ENCODE measurements at places on chromosomes 12 and 14. TPM values are rescaled to one million over a fixed set of nuclear protein-coding genes. Genes with fewer than 3 reads are reported as not detected.

GRCh38 chr14:52741865-52742264 is 11.9 kb downstream of the STYX start:
- H3K27me3 ChIP-seq, result no peaks in the 10 kb centered on the region
- DNase-seq, result no peak
- peaks cover 6% of the 10 kb centered on the region for H3K4me1 ChIP-seq
- H3K36me3 ChIP-seq, result peaks cover 8% of the 10 kb centered on the region

Gene FZD10
- 0.21 TPM for total RNA-seq

DNA sequence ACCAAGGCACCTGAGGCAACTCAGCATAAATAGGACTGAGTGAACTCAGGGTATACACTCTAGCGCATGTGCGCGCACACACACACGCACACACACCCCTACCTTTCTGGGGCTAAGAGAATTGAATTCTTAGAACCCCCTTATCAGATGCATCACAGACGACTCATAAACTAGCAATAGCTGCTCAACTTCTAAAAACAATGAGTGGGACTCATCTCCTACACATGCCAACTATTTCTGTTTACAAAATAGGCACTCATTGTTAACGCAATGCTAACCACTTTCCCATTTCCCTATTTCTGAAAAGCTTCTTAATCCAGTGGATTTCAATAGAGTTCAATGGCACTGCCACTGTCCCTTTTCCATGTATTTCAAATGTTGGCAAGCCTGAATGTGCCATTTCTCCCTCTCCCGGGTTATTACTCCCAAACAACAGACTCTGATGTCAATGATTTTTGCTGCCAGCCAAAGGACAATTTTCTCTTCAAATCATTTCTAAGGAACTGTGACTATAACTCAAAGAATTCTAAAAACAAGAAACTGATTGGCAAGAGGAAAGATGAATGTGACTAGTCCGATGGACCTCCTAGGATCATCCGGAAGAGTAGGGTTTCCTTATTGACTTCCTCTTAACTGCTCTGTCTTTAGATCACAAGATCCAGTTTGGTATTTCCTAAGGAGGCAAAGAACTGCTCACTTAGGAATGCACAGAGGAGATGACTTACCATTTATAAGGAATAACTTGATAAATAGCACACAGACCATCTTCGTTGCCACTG is 48.8 kb downstream of the SLC38A1 start:
- peaks cover 26% of the 10 kb centered on the region for H3K4me1 ChIP-seq
- no peaks in the 10 kb centered on the region for H3K27me3 ChIP-seq

DNA sequence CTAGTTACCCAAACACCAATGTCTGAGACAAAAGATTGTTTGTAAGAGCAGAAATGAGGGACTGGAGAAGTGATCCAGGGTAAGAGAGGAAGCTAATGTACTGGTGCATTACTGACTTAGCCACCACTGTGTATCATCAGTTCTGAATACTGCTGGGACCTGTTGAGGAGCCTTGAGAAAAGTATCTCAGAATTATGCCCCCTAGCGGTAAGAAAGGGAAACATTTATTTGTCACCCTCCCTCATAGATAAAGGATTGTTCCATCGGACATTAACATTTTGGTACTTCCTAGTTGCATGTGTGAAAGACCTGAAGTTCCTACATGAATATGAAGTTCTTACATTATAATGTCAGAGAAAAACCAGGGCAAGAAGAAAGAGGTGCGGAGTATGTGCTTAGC is 612.5 kb downstream of the FSCB start:
- H3K36me3 ChIP-seq, result no peaks in the 10 kb centered on the region
- DNase-seq, result no peak

DNA sequence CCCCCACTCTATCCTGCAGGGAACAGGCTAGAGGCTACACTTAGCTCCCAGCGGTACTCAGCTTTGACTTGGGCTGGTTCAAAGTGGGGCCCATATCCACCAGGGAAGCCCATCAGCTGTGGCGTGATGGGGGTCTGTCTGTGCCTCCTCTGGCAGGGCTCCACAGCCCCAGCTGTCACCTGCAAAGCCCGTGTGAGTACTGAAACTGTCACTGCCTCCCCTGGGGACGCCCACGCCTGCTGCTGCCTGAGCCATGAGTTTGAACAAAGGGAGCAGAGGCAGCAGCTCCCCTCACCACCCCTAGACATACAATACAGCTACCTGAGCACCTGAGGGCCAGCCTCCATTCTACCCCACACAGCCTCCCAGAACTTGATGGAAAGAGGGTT is 5.0 kb downstream of the REM2 start:
- no peak for DNase-seq
- peaks cover 5% of the 10 kb centered on the region for H3K4me1 ChIP-seq
- no peaks in the 10 kb centered on the region for H3K27me3 ChIP-seq
- H3K36me3 ChIP-seq, result no peaks in the 10 kb centered on the region
- peak overlapping the region; percentile 53 for H3K4me3 ChIP-seq

DNA sequence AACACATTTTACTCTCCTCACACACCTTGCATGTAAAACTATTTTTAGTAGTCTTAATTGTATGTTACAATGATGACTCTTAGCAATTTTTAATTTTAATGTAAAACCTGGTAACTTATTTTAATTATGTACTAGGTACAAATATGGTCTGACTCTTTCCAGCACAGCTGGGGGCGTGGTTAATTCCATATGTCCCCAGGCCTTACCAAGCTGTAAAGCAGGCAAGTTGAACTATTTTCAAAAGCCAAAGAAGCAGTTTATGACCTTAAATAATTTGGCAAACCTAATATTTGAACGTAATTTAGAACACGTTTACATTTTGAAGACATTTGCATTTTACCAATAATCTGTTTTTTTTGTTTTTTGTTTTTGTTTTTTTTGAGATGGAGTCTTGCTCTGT is 9.3 kb upstream of the ACOT6 start:
- no peaks in the 10 kb centered on the region for H3K4me1 ChIP-seq
- no peak overlapping the region for H3K27ac ChIP-seq
- no peak for DNase-seq
- no peak overlapping the region for H3K4me3 ChIP-seq
- H3K27me3 ChIP-seq, result no peaks in the 10 kb centered on the region
- no peaks in the 10 kb centered on the region for H3K36me3 ChIP-seq

GRCh38 chr12:128661226-128661569 is 162.6 kb downstream of the SLC15A4 start:
- no peak overlapping the region for H3K4me3 ChIP-seq
- H3K27ac ChIP-seq, result no peak overlapping the region
- H3K4me1 ChIP-seq, result no peaks in the 10 kb centered on the region
- H3K36me3 ChIP-seq, result no peaks in the 10 kb centered on the region

Gene PSME2
- total RNA-seq, result 100 TPM

GRCh38 chr12:66667906-66668305 is 11.0 kb downstream of the GRIP1 start:
- no peaks in the 10 kb centered on the region for H3K4me1 ChIP-seq
- H3K4me3 ChIP-seq, result no peak overlapping the region
- H3K27ac ChIP-seq, result no peak overlapping the region
- no peaks in the 10 kb centered on the region for H3K27me3 ChIP-seq
- no peaks in the 10 kb centered on the region for H3K36me3 ChIP-seq
- DNase-seq, result no peak

- H3K4me3 ChIP-seq, result no peak overlapping the region
- no peak for DNase-seq
- H3K4me1 ChIP-seq, result no peaks in the 10 kb centered on the region
- H3K27me3 ChIP-seq, result no peaks in the 10 kb centered on the region
- no peak overlapping the region for H3K27ac ChIP-seq
- no peaks in the 10 kb centered on the region for H3K36me3 ChIP-seq
These were observed 191.7 kb upstream of the DIO2 start for GRCh38 chr14:80403036-80403435.

Gene DNAJC22
- total RNA-seq, result not detected

DNA sequence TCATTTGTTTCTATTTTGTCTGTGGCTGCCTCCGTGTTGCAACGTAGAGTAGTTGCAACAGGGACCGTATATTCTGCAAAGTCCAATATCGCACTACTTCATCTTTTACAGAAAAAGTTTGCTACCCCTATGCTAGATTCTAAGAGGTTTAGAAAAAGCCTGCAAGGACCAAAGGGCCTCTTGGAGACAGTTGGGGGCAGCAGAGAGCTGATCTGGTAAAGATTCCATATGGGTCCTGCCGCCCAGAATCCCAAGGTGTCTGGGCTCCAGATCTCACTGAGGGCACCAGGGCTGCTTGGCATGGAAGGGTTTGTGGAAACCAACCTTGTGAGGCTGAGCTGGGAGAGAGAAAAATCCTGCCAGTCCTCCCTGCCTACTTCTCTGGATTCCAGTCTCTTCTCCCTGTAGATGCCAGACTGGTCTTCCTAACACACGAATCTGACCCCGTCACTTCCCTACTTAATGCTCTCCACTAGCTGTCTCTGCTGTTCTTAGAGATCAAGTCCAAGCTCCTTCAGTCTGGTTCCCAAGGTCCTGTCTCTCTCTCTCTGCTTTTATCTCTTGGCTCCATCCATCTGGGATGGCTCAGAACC is 74.6 kb downstream of the GLRX5 start:
- no peaks in the 10 kb centered on the region for H3K27me3 ChIP-seq
- no peaks in the 10 kb centered on the region for H3K4me1 ChIP-seq
- H3K27ac ChIP-seq, result no peak overlapping the region

Gene AEBP2
- 29.6 TPM for total RNA-seq

- no peak overlapping the region for H3K27ac ChIP-seq
- no peaks in the 10 kb centered on the region for H3K27me3 ChIP-seq
- no peak overlapping the region for H3K4me3 ChIP-seq
- H3K4me1 ChIP-seq, result no peaks in the 10 kb centered on the region
These were observed 125.6 kb upstream of the RTL1 start for GRCh38 chr14:101028971-101029667.

GRCh38 chr12:4849795-4850345 is 59.8 kb upstream of the KCNA1 start:
- no peaks in the 10 kb centered on the region for H3K4me1 ChIP-seq
- no peak for DNase-seq
- H3K4me3 ChIP-seq, result no peak overlapping the region
- no peaks in the 10 kb centered on the region for H3K27me3 ChIP-seq
- no peak overlapping the region for H3K27ac ChIP-seq

DNA sequence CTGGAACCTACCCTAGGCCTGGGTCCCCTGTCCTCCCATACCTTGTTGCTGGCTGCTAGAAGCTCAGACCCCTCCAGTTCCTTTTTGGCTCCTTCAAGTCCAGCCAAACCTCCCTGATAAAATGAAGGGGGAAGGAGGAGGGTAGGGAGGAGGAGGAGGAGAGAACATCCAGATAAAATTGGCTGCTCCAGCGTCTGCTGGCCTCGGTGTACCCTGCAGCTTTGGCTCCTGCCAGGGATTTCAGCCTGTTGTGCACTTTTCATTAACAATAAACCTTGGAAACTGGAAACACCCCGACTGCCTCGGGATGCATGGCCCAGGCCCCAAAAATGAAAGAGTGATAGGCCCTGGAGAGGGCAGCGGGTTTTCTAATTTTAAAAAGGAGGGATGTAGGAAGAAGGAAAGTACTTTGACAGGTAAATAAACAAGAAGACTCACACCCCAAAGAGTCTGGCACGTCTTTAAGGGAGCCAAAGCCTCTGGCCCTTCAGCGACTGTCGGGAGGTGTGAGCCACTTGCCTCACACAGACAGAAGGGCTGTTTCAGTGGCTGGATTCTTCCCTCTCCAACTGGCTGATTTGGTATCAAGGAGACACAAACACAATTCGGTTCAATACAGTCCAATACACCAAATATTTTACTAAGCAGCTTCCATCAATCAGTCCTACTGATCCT is 49.8 kb downstream of the NUAK1 start:
- no peaks in the 10 kb centered on the region for H3K27me3 ChIP-seq
- H3K36me3 ChIP-seq, result peaks cover 6% of the 10 kb centered on the region
- DNase-seq, result peak; percentile 60
- peak overlapping the region; percentile 92 for H3K27ac ChIP-seq
- peaks cover 17% of the 10 kb centered on the region for H3K4me1 ChIP-seq

Gene GPHN
- total RNA-seq, result 3.3 TPM

Gene DDX24
- 104 TPM for total RNA-seq

- DNase-seq, result no peak
- H3K36me3 ChIP-seq, result no peaks in the 10 kb centered on the region
- H3K4me3 ChIP-seq, result no peak overlapping the region
- no peak overlapping the region for H3K27ac ChIP-seq
These were observed 44.0 kb downstream of the KLRG1 start for GRCh38 chr12:9033265-9033887.

DNA sequence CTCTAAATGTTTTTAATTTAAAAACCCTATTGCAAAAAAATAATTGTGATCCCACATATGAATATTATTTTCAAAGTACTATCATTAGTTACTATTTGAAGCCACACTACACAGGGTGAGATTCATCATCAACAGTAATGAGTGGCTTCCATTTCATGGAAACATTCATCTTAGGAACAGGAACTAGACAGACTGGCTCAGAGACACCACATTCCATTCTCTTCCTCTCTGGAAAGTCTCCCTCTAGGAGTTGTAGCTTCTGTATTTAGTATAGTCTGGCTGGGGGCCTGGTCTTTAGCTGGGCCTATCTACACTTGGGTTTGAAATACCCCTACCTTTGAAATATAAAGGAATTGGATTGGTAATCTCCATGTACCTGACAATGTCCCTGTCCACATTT is 6.2 kb upstream of the VDR start:
- H3K4me3 ChIP-seq, result no peak overlapping the region
- H3K4me1 ChIP-seq, result no peaks in the 10 kb centered on the region
- no peak overlapping the region for H3K27ac ChIP-seq

- H3K27me3 ChIP-seq, result no peaks in the 10 kb centered on the region
- no peaks in the 10 kb centered on the region for H3K36me3 ChIP-seq
- no peak overlapping the region for H3K4me3 ChIP-seq
- H3K27ac ChIP-seq, result no peak overlapping the region
- no peaks in the 10 kb centered on the region for H3K4me1 ChIP-seq
- DNase-seq, result no peak
These were observed 24.2 kb upstream of the NOVA1 start for GRCh38 chr14:26621807-26622560.

- H3K27me3 ChIP-seq, result no peaks in the 10 kb centered on the region
- DNase-seq, result no peak
- H3K27ac ChIP-seq, result no peak overlapping the region
- H3K4me3 ChIP-seq, result no peak overlapping the region
- no peaks in the 10 kb centered on the region for H3K4me1 ChIP-seq
- H3K36me3 ChIP-seq, result no peaks in the 10 kb centered on the region
These were observed 41.9 kb downstream of the TTC6 start for GRCh38 chr14:37637341-37637740.

GRCh38 chr12:27207615-27208413 is 36.3 kb upstream of the STK38L start:
- H3K27me3 ChIP-seq, result no peaks in the 10 kb centered on the region
- no peaks in the 10 kb centered on the region for H3K4me1 ChIP-seq
- no peak overlapping the region for H3K4me3 ChIP-seq
- DNase-seq, result no peak
- no peak overlapping the region for H3K27ac ChIP-seq

DNA sequence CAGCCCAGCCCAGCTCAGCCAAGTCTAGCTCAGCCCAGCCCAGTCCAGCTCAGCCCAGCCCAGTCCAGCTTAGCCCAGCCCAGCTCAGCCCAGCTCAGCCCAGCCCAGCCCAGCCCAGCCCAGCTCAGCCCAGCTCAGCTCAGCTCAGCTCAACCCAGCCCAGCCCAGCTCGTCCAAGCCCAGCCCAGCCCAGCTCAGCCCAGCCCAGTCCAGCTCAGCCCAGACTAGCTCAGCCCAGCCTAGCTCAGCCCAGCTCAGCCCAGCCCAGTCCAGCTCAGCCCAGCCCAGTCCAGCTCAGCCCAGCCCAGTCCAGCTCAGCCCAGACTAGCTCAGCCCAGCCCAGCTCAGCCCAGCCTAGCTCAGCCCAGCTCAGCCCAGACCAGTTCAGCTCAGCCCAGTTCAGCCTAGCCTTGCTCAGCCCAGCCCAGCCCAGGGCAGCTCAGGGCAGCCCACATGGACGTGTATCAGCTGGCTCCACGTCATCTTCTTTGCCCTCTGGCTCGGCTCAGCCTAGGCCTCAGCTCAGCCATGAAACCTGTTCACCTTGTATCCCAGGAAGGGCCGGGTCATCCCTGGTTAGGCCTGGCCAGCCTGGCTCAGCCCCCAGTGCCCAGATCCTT is 185.6 kb downstream of the TMEM121 start:
- H3K4me1 ChIP-seq, result no peaks in the 10 kb centered on the region
- H3K4me3 ChIP-seq, result no peak overlapping the region
- H3K36me3 ChIP-seq, result no peaks in the 10 kb centered on the region
- no peak overlapping the region for H3K27ac ChIP-seq
- DNase-seq, result no peak

Gene SERPINA1
- total RNA-seq, result 34.3 TPM

Data from ascending aorta (tissue), 2 donors.